ENCODE measurements at places on chromosomes 12 and 14.

DNA sequence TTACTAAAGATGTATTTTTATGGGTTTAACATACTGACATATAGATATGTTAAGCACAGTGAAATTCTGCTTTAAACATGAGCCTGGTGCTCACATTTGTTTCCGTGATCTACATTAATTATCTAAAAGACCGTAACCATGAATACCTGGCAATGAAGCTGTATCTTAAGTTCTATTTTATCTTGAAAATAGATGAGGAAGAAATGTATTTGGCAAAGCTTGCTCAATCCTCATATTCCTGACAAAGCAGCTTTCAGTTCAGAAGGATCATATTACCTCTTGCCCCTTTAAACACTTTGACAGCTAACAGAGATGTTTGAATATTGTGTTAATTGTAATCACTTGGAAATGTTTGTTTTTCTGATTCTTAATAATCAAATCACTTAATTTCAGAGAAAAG lies 9.8 kb downstream of the EPYC start:
- DNase-seq, result no peak

DNA sequence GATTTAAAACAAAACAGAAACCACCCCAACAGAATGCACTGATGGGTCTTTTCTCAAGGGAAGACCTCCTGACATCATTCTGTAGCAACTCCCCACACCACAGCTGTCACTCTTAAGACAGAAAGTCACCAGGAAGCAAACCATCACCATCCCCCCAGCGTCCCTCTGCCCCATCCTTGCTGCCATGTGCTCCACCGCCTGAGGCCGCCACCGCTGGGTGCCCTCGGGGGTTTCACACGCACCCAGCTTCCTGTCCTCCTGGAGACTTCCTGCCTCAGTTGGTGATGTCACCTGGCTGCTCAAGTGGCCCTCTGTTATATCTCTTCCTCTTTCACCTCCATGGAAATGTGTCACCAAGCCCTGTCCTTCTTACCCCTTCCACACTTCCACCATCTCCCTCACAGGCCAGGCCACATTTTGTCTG lies 71.4 kb upstream of the GPR68 start:
- DNase-seq, result no peak

GRCh38 chr12:13900718-13901117 lies 80.7 kb downstream of the GRIN2B start:
- no peak for DNase-seq

GRCh38 chr12:1527789-1528188 lies 66.6 kb downstream of the FBXL14 start:
- DNase-seq, result no peak

DNA sequence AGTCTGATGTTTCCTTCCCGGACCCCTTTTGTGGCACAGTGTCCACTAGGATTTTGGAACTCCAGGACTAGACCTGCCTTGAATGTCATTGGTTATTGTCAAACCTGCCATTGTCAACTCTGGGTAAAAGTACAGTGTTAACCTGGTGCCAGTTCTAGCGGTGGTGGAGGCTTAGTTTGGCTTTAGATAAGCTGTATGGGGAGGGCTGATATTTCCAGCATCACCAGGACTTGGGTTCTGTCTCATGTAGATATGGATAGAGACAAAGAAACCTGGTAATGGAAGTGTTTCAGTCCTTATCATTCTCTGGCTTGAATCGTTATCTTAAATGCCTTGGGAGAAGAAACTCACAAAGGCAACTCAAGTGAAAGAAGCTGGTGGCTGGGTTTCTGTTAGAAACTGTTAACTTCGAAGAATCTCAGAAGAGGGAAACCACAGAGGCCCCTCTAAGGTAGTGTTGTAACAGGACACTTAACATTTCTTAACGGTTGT lies 10.6 kb downstream of the CHST11 start:
- no peak for DNase-seq

Data from NCI-H1436 treated with DMSO at 0.1 percent for 48 hours (cell line).